ENCODE measurements at places on chromosomes 5 and 9. TPM values are rescaled to one million over a fixed set of nuclear protein-coding genes. Genes with fewer than 3 reads are reported as not detected.

DNA sequence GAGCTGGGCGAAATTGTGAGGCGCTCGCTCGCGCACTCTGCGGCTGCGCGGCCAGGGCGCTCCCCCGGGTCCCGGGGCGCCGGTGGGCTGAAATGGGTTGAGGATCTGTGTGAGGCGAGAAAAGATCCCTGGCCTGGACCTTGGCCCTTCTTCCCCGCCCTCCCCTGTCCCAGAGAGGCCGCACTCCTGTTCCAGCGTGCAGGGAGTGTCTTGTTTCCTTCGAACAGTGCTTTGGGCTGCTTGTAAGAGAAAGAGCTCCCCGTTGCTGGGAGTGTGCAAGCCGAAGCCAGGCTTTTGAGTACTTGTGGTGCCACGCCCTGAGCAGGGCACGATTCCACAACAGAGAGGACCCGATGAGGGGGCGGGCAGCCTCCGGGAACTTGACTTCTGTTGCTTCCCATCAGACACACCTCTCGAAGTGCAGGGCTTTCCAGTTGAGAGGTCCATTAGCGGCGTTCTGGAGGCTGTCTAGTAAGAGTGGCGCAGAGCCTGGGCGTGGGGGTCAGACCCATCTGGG lies 535 bp downstream of the DOLPP1 start:
- DNase-seq: no peak

NSUN2 gene
- 70.5 TPM for total RNA-seq

DNA sequence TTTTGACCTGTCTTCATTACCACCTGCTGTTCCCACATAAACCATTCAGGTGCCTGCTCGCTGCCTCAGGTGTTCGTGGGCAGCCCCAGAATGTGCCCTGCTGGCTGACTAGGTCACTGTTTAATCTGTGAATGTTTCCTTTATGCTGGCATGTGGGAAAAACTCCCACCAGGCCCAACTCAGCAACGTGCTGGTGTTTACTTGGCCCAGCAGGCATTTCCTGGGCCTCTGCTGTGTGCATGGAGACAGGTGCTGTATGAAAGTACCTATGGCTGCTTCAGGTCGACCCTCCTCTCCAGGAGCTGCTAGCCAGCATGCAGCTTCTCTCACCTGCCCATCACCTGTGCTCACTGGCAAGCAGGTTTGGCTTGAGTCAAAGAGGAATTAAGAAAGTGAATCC lies 65.8 kb downstream of the RAD23B start:
- DNase-seq: no peak

GPR150 gene
- total RNA-seq: not detected

GRCh38 chr9:14207352-14207995 lies 106.5 kb downstream of the NFIB start:
- no peak for DNase-seq

GRCh38 chr9:134317790-134318414 lies 8.4 kb upstream of the RXRA start:
- no peak for DNase-seq

GRCh38 chr5:151721812-151722391 lies 35.2 kb upstream of the SPARC start:
- DNase-seq: no peak

DNA sequence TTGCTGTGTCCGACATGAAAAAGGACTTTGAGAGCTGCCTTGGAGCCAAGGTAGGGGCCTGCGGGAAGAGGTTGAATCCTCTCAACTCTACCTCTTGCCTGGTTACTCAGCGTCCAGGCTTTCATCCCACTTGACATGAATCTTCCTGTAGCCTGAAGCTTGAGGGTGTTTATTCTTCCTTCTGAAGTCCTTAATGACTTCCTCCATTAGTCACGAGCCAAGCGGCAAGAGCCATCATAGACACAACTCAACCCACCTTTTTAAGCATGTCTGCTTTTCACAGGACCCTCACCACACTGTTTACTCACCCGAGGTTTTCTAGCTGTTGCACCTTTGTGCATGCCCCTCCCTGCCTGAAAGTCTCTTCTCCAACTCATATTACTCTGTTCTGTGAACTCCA lies 40.2 kb downstream of the ACO1 start:
- DNase-seq: no peak

- DNase-seq: no peak
Measured at GRCh38 chr9:114845373-114845772, 39.5 kb upstream of the TNFSF15 start.

TAS2R1 gene
- not detected for total RNA-seq

SPAAR gene
- 0.29 TPM for total RNA-seq

DNA sequence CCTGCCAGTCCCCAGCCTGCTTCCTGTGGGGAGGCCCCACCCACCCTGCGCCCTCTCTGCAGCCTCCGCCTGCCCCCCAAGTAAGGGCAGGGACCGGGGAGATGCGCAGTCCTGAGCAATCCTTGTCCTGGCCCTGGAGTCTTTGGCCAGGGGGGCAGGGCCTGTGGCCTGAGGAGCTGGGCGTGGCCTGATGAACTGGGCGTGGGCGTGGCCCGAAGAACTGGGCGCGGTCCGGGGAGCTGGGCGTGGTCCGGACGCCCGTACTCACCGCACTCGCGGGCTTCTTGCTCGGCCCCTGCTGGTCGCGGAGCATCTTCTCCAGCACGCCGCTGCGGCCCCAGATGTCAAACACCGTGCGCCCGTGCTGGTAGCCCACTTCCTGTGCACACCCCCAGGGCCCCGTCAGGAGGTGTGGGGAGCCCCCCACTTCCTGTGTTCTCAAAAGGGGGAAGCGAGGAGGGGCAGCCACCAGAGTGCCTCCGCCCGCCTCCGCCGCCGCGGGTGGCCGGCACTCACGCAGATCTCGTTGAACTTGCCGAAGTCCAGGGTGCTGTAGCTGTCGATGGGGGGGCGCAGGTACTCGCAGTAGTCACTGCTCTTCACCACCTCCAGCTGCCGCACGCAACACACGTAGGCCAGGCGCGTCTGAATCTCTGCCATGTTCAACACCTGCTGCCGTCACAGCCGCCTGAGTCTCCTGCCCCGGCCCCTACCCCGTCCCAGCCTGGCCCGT lies 2.7 kb upstream of the NSMF start:
- no peak for DNase-seq

COMMD10 gene
- 33.6 TPM for total RNA-seq

DNA sequence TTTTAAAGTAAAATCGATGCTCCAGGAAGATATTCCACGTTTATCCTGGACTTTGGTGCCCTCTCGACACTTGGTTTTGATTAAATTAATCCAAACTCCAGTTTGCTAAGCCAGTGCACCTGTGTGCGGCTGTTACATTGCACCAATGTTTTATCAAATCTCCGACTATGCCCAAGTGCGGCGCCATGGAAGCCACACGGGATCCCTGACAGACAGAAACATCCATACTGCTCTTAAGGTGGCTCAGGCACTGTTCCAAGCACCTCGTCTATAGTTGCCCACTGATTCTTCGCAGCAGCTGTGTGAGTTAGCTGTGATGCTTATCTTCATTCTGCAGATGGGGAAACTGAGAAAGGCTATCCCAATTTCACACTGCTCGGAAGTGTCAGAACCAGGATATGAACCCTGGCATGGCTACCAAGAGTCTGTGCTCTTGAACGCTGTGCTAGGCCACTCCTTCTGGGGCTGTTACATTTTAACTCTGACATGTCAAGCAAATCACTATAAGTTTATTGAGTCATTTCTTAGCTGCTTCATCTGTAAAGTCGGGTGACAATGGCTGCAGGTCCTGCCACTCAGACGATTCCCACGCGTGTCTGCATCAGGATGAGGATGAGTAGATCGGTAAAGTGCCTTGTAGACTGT lies 113.0 kb downstream of the ADAMTS2 start:
- DNase-seq: no peak

ZDHHC11 gene
- 1.5 TPM for total RNA-seq

GRCh38 chr9:81592887-81593266 lies 96.5 kb downstream of the TLE1 start:
- DNase-seq: no peak

GPR151 gene
- not detected for total RNA-seq

FREM1 gene
- 0.22 TPM for total RNA-seq

GRCh38 chr9:68697851-68698250 lies 7.2 kb upstream of the PIP5K1B start:
- no peak for DNase-seq

WDR36 gene
- total RNA-seq: 21.0 TPM

- DNase-seq: no peak
Measured at GRCh38 chr5:54719384-54720283, 202.1 kb downstream of the SNX18 start.

GABRB2 gene
- total RNA-seq: not detected

- DNase-seq: no peak
Measured at GRCh38 chr5:171952021-171952420, 54.4 kb downstream of the FBXW11 start.

GLRA1 gene
- not detected for total RNA-seq

- no peak for DNase-seq
Measured at GRCh38 chr9:38138276-38138675, 69.2 kb upstream of the SHB start.

NPR3 gene
- 0.14 TPM for total RNA-seq

Data from epithelial cell of proximal tubule (primary cell).